ENCODE measurements at places on chromosomes 1 and 21.

DNA sequence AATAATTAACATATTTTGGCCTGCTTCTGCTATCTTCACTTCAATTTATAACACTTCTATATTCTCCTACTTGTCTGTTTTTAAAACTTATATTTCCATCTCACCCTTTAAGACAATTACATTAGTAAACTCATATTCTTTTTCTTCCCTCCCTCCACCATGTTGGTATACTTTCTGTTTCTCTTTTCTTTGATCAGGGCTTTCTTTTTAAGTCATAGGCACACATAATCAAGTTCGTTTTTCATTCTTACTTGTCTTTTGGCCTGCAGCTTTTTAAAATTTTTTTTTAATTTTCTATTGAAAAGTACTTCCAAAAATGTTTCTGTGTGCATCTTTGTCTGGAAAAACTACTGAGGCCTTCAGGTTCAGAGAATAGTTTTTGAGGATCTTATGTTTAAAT, 2.3 kb downstream of the PYHIN1 start:
- H3K4me3 ChIP-seq = peak overlapping the region; percentile 70
- no peak for DNase-seq
- peaks cover 23% of the 10 kb centered on the region for H3K36me3 ChIP-seq
- H3K4me1 ChIP-seq = peaks cover 56% of the 10 kb centered on the region
- H3K27me3 ChIP-seq = no peaks in the 10 kb centered on the region
- H3K27ac ChIP-seq = peak overlapping the region; percentile 80

GRCh38 chr1:16727190-16728111, 12.9 kb upstream of the RNU1-4 start:
- peaks cover 2% of the 10 kb centered on the region for H3K4me1 ChIP-seq
- DNase-seq = peak; percentile 70
- no peaks in the 10 kb centered on the region for H3K36me3 ChIP-seq
- no peak overlapping the region for H3K27ac ChIP-seq

DNA sequence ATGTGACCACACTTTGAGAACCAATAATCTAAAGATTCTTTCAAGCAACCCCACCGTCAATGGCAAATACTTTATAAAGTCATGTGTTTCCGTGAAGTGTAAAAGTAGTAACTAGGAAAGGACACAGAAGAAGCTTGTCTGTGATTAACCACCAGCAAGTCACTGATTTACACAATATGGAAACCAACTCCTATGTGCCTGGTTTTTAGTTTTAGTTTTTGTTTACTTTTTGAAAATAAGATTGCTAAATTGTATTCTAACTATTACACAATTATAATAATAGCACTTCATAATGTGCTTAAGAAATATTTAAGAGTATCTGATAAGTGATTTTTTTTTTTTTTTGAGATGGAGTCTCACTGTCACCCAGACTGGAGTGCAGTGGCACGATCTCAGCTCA, 13.0 kb downstream of the FMO2 start:
- no peaks in the 10 kb centered on the region for H3K4me1 ChIP-seq
- H3K36me3 ChIP-seq = no peaks in the 10 kb centered on the region
- DNase-seq = no peak
- H3K4me3 ChIP-seq = no peak overlapping the region
- H3K27ac ChIP-seq = no peak overlapping the region

- H3K27me3 ChIP-seq = peaks cover 4% of the 10 kb centered on the region
- no peak overlapping the region for H3K4me3 ChIP-seq
- no peaks in the 10 kb centered on the region for H3K36me3 ChIP-seq
- no peaks in the 10 kb centered on the region for H3K4me1 ChIP-seq
- no peak overlapping the region for H3K27ac ChIP-seq
- no peak for DNase-seq
Measured at GRCh38 chr1:36560177-36560576, 77.5 kb upstream of the CSF3R start.

GRCh38 chr1:147625362-147625995, 44.8 kb downstream of the ACP6 start:
- no peak for DNase-seq
- H3K27me3 ChIP-seq = no peaks in the 10 kb centered on the region
- peaks cover 58% of the 10 kb centered on the region for H3K36me3 ChIP-seq
- H3K4me1 ChIP-seq = peaks cover 41% of the 10 kb centered on the region
- H3K4me3 ChIP-seq = no peak overlapping the region

DNA sequence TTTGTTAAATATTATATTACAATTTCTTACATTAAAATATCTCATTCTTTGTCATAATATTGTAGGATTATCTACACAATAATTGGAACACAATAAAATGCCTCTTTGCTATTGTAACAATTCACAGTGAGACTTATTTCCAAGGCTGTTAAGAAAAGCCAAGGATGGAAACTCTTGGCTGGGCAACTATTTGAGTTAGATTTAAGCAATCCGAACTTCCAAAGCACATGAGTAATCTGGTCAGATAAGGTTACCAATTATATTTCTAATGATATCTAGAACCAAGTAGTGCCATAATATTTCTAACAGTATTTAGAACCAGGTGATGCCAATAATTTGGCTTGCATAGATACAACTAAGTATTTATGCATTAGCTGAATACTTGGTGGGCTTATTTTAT, 154.7 kb upstream of the KCNK2 start:
- H3K27ac ChIP-seq = no peak overlapping the region
- no peaks in the 10 kb centered on the region for H3K27me3 ChIP-seq
- H3K36me3 ChIP-seq = no peaks in the 10 kb centered on the region
- DNase-seq = no peak
- H3K4me1 ChIP-seq = no peaks in the 10 kb centered on the region
- no peak overlapping the region for H3K4me3 ChIP-seq

GRCh38 chr21:34997294-34997693, 51.8 kb downstream of the RUNX1 start:
- no peaks in the 10 kb centered on the region for H3K27me3 ChIP-seq
- peak overlapping the region; percentile 78 for H3K27ac ChIP-seq

DNA sequence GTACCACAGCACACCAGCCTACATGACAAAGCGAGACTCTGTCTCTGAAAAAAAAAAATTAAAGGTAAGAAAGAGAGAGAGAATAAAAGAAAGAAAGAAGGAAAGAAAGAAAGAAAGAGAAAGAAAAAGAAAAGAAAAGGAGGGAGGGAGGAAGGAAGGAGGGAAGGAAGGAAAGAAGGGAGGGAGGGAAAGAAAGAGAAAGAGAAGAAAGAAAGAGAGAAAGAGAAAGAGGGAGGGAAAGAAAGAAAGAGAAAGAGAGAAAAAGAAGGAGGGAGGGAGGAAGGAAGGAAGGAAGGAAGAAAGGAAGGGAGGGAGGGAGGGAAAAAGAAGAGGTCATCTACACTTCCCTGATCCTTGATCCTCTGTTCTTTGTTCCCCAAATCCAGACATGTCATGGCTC, 104.8 kb upstream of the GJB5 start:
- no peak for DNase-seq
- H3K4me3 ChIP-seq = no peak overlapping the region
- H3K27me3 ChIP-seq = peaks cover 44% of the 10 kb centered on the region
- H3K4me1 ChIP-seq = no peaks in the 10 kb centered on the region
- H3K27ac ChIP-seq = no peak overlapping the region

GRCh38 chr1:151721788-151722510, 627 bp downstream of the RIIAD1 start:
- H3K27me3 ChIP-seq = peaks cover 82% of the 10 kb centered on the region
- no peak overlapping the region for H3K27ac ChIP-seq
- DNase-seq = no peak
- H3K4me1 ChIP-seq = peaks cover 26% of the 10 kb centered on the region
- no peaks in the 10 kb centered on the region for H3K36me3 ChIP-seq

- peaks cover 17% of the 10 kb centered on the region for H3K27me3 ChIP-seq
- no peaks in the 10 kb centered on the region for H3K36me3 ChIP-seq
- H3K4me3 ChIP-seq = no peak overlapping the region
- DNase-seq = no peak
- H3K4me1 ChIP-seq = peaks cover 1% of the 10 kb centered on the region
Measured at GRCh38 chr1:168719306-168720111, 9.5 kb downstream of the DPT start.

GRCh38 chr1:205985330-205986005, 17.7 kb downstream of the RAB7B start:
- H3K4me3 ChIP-seq = no peak overlapping the region
- H3K4me1 ChIP-seq = no peaks in the 10 kb centered on the region
- DNase-seq = no peak

- DNase-seq = no peak
- no peaks in the 10 kb centered on the region for H3K27me3 ChIP-seq
- peaks cover 6% of the 10 kb centered on the region for H3K4me1 ChIP-seq
- H3K27ac ChIP-seq = no peak overlapping the region
- H3K4me3 ChIP-seq = no peak overlapping the region
Measured at GRCh38 chr21:42155045-42155855, 63.7 kb upstream of the ABCG1 start.

Data from activated T-cell treated with anti-CD3 and anti-CD28 coated beads, Interleukin-2, amount 50 U/mL, for 24 hours (primary cell).